T-helper 2 cell (primary cell): ENCODE measurements at places on chromosomes 3 and 15.

DNA sequence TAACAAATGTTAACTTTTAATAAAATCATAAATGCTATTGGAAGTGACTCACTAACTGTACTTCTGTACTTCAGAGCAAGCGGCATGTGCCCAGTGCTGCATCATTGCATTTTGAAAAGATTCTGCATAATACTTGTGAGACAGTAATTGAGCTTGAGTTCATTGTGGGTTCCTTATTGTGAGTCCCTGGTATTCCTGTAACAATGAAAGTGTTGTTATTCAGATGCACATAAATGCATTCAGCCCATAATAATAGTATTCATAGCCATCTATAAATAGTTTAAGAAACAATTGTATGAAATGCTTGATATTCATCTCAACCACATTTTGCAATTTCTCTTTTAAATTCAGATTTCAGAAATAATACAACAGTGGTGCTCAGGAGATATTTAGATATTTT lies 976.4 kb downstream of the CADM2 start:
- DNase-seq, result no peak

GRCh38 chr15:60713119-60714084 lies 234.5 kb upstream of the ICE2 start:
- no peak for DNase-seq

- DNase-seq, result no peak
Measured at GRCh38 chr3:52568069-52568468, 31.7 kb downstream of the UQCC5 start.

- no peak for DNase-seq
Measured at GRCh38 chr15:81088470-81089013, 45.5 kb upstream of the CFAP161 start.

- DNase-seq, result no peak
Measured at GRCh38 chr3:142225885-142226215, 465 bp upstream of the GK5 start.

- no peak for DNase-seq
Measured at GRCh38 chr3:127711896-127712295, 39.1 kb downstream of the ABTB1 start.

- DNase-seq, result no peak
Measured at GRCh38 chr3:139130390-139131140, 85.9 kb upstream of the PRR23C start.

DNA sequence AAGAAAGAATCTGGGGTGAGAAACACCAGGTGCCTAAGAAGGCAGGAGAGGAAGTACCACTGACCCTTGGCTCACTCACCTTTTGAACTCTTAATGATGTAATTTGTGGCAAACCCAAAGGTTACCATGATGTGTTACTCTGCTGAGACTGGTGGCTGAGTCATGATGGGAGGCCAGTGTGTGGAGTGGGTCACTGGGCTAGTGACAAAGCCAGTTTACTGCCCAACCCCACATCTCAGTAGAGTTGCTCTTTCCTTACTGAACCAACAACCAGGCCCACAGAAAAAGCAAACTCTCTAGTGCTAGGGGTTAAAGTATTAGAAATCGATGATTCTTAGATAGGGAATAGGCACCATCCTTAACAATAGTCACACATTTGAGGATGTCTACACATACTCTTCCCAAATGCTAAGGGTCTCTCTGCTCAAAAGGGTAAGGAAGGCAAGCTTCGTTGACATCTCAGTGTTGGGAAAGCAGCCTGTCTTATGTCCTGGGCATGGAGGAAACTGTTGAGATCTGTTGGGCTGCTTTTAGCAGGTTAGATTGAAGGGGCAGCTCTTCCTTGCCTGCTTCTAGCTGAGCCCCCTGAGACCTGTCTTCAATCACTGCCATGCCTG lies 3.1 kb downstream of the RBP2 start:
- DNase-seq, result no peak

GRCh38 chr15:84823282-84823878 lies 6.2 kb downstream of the ALPK3 start:
- no peak for DNase-seq
